Stomach (tissue), 19 donors: ENCODE measurements at places on chromosomes 16 and 17. TPM values are rescaled to one million over a fixed set of nuclear protein-coding genes. Genes with fewer than 3 reads are reported as not detected.

- no peaks in the 10 kb centered on the region for H3K27me3 ChIP-seq
- no peak overlapping the region for H3K27ac ChIP-seq
- no peak for DNase-seq
- H3K36me3 ChIP-seq = no peaks in the 10 kb centered on the region
Observed at GRCh38 chr17:20171741-20172365, 162.7 kb downstream of the SPECC1 start.

DNA sequence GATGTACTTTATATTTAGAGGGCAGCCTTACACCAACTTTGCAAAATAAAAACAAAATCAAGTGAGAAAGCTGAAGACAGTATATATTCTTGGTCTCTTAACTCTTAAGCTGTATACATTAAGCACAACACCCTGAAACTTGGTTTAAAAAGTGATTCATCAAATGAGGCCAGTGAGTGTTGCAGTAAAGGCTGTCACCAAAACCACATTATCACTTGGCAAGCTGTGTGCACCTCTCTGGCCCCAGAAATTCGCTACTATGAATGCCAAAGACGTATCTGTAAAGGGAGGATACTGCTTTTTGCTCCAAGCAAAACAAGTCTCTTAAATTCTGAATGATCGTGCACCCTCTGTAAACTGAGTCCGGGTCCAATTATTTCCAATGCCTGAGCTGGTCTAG lies 163.9 kb downstream of the ZFHX3 start:
- H3K4me3 ChIP-seq = no peak overlapping the region
- no peaks in the 10 kb centered on the region for H3K4me1 ChIP-seq
- H3K27me3 ChIP-seq = no peaks in the 10 kb centered on the region

- no peaks in the 10 kb centered on the region for H3K36me3 ChIP-seq
- H3K4me3 ChIP-seq = no peak overlapping the region
- H3K4me1 ChIP-seq = no peaks in the 10 kb centered on the region
- H3K27ac ChIP-seq = no peak overlapping the region
Observed at GRCh38 chr16:19094542-19095365, 19.0 kb upstream of the ITPRIPL2 start.

GRCh38 chr17:55806745-55807495 lies 56.1 kb downstream of the PCTP start:
- H3K4me1 ChIP-seq = no peaks in the 10 kb centered on the region
- H3K27ac ChIP-seq = no peak overlapping the region
- no peak for DNase-seq
- no peaks in the 10 kb centered on the region for H3K36me3 ChIP-seq

- no peaks in the 10 kb centered on the region for H3K4me1 ChIP-seq
- H3K4me3 ChIP-seq = no peak overlapping the region
- H3K27ac ChIP-seq = no peak overlapping the region
Observed at GRCh38 chr16:63719926-63720325, 1401.9 kb downstream of the CDH11 start.

DNA sequence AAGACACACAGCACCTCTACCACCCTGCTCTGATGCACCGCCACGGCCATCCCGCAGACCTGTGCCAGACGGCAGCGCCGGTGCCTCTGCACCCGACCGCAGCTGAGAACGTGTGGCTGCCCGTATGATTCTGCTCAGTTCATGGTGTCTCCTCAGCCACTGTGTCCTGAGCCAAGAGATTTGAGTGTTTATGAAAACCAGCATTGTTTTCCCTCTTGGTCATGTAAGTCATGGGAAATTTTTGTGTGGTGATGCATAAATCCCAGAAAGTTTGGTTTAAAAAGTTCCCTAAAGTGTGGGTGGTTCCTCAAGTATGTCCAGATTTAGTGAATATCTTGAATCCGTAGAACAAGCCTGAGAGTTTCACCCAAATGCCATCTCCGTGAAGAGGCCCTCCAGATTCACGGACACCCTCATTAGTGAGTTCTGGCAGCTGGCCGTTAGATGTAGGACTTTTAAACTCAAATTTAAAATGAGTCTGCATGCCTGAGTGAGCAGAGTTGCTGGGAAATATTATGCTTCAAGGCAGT lies 57.6 kb downstream of the CDRT4 start:
- no peaks in the 10 kb centered on the region for H3K4me1 ChIP-seq
- H3K27ac ChIP-seq = peak overlapping the region; percentile 81
- H3K36me3 ChIP-seq = no peaks in the 10 kb centered on the region
- H3K27me3 ChIP-seq = no peaks in the 10 kb centered on the region
- no peak for DNase-seq

DNA sequence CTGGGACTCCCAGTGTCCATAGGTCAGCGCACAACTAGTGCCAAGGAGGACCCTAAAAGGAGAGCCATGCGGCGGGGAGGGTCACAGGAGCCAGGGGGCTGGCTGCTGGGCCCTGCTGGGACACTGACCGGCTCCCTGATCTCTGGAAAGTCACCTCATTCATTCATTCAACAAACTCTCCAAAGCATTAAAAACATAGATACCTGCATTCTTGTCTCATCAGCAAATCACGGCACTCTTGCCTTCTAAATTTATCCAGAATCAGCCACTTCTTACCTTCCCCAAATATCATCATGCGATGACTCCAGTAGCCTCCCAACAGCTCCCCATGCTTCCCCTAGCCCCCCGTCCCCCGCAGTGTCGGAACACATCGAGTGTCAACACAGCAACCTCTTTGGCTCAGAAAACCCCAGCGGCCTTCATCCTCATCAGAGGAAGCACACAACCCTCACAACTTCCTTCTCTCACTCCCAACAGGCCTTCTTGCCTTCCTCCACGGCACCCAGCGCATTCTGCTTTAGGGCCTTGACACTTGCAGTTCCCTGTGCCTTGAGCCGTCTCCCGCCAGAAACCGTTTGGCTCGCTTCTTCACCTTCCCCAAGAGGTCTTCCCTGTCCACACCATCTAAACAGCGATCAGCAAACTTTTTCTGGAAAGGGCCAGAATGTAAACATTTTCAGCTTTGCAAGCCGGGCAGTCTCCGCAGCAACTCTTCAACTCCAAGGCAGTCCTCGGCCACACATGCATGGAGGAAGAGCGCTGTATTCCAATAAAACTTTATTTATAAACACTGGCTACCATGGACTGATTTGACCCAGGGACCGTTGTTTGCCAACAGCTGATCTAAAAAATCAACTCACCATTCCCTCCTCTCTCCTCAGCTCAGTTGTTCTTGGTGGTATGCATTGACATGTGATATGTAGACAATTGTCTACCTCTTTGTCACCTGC lies 119.5 kb upstream of the TNRC6C start:
- no peak overlapping the region for H3K27ac ChIP-seq
- no peaks in the 10 kb centered on the region for H3K27me3 ChIP-seq
- H3K36me3 ChIP-seq = no peaks in the 10 kb centered on the region
- H3K4me1 ChIP-seq = peaks cover 20% of the 10 kb centered on the region
- no peak for DNase-seq
- H3K4me3 ChIP-seq = no peak overlapping the region

DNA sequence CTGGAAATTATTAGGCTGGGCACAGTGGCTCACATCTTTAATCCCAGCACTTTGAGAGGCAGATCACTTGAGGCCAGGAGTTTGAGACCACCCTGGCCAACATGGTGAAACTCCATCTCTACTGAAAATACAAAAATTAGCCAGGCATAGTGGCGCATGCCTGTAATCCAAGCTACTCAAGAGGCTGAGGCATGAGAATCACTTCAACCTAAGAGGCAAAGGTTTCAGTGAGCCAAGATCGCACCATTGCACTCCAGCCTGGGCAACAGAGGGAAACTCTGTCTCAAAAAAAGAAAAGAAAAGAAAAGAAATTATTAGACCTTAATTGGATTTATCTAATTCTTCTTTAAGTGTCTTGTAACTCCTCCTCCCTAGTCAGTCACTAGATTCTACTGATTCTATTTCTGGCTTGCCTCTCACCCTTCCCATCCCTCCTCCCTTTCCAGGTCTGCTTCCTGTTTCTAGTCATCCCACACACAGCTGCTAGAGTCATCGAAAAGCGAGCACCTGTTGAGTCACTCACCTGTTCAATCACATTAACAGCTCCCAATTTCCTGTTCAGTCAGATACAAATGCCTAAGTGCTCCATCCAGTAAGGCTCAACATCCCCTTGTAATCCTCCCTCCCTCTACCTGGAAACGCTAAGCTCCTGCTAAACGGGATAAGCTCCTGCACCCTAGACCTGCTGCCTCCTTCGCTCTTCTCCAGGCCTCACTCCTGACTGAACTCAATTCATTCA lies 34.6 kb downstream of the ERN1 start:
- H3K27me3 ChIP-seq = no peaks in the 10 kb centered on the region
- H3K36me3 ChIP-seq = peaks cover 30% of the 10 kb centered on the region
- H3K4me1 ChIP-seq = peaks cover 47% of the 10 kb centered on the region
- H3K27ac ChIP-seq = peak overlapping the region; percentile 44
- DNase-seq = peak; percentile 65

GRCh38 chr17:28959471-28959871 lies 8.2 kb upstream of the PHF12 start:
- no peak overlapping the region for H3K4me3 ChIP-seq
- H3K27ac ChIP-seq = no peak overlapping the region
- peaks cover 19% of the 10 kb centered on the region for H3K27me3 ChIP-seq
- no peaks in the 10 kb centered on the region for H3K36me3 ChIP-seq

Gene NPIPA2
- total RNA-seq = not detected

GRCh38 chr17:33233811-33234177 lies 59.3 kb downstream of the ASIC2 start:
- DNase-seq = no peak
- no peaks in the 10 kb centered on the region for H3K27me3 ChIP-seq
- H3K36me3 ChIP-seq = no peaks in the 10 kb centered on the region
- H3K4me1 ChIP-seq = no peaks in the 10 kb centered on the region

DNA sequence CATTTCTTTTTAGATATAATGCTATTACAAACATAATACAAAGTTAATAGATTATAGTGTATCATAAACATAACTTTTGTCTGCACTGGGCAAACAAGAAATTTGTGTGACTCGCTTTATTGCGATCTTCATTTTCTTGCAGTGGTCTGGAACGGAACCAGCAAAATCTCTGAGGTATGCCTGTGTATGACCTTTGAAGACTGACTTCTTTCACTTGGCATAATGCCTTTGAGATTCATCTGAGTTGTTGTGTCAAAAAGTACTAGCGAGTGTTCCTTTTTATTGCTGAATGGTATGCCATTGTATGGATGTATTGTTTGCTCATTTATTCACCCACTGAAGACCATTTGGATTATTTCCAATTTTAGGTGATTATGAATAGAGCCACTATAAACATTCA lies 69.2 kb downstream of the TANC2 start:
- H3K27ac ChIP-seq = no peak overlapping the region
- H3K36me3 ChIP-seq = no peaks in the 10 kb centered on the region
- no peak for DNase-seq
- H3K27me3 ChIP-seq = no peaks in the 10 kb centered on the region
- peaks cover 13% of the 10 kb centered on the region for H3K4me1 ChIP-seq

- no peak overlapping the region for H3K27ac ChIP-seq
- no peak for DNase-seq
- no peaks in the 10 kb centered on the region for H3K27me3 ChIP-seq
Observed at GRCh38 chr16:4609200-4610010, 5.3 kb downstream of the UBALD1 start.

- H3K27me3 ChIP-seq = no peaks in the 10 kb centered on the region
- no peak for DNase-seq
- H3K27ac ChIP-seq = peak overlapping the region; percentile 88
Observed at GRCh38 chr17:77437747-77438146, 297.0 kb downstream of the SEC14L1 start.

- DNase-seq = no peak
- H3K4me1 ChIP-seq = peaks cover 30% of the 10 kb centered on the region
- no peak overlapping the region for H3K4me3 ChIP-seq
- no peak overlapping the region for H3K27ac ChIP-seq
- no peaks in the 10 kb centered on the region for H3K36me3 ChIP-seq
Observed at GRCh38 chr17:81941484-81942166, 4.5 kb upstream of the PYCR1 start.

- peaks cover 28% of the 10 kb centered on the region for H3K36me3 ChIP-seq
- H3K27ac ChIP-seq = no peak overlapping the region
- no peaks in the 10 kb centered on the region for H3K27me3 ChIP-seq
- no peak for DNase-seq
- no peak overlapping the region for H3K4me3 ChIP-seq
Observed at GRCh38 chr16:89290472-89290871, 73.0 kb downstream of the ZNF778 start.
